ENCODE measurements at places on chromosomes 16 and 17. TPM values are rescaled to one million over a fixed set of nuclear protein-coding genes. Genes with fewer than 3 reads are reported as not detected.

GRCh38 chr17:45408611-45409421 lies 23.9 kb downstream of the ARHGAP27 start:
- DNase-seq = no peak
- H3K4me3 ChIP-seq = no peak overlapping the region
- H3K27me3 ChIP-seq = no peaks in the 10 kb centered on the region
- no peak overlapping the region for H3K27ac ChIP-seq
- no peaks in the 10 kb centered on the region for H3K4me1 ChIP-seq

The CTRB2 gene
- not detected for total RNA-seq

The CCL5 gene
- total RNA-seq = 2.9 TPM

- no peak for DNase-seq
- no peak overlapping the region for H3K4me3 ChIP-seq
- H3K27me3 ChIP-seq = no peaks in the 10 kb centered on the region
- no peak overlapping the region for H3K27ac ChIP-seq
Observed at GRCh38 chr17:10268005-10268404, 69.6 kb upstream of the GAS7 start.

DNA sequence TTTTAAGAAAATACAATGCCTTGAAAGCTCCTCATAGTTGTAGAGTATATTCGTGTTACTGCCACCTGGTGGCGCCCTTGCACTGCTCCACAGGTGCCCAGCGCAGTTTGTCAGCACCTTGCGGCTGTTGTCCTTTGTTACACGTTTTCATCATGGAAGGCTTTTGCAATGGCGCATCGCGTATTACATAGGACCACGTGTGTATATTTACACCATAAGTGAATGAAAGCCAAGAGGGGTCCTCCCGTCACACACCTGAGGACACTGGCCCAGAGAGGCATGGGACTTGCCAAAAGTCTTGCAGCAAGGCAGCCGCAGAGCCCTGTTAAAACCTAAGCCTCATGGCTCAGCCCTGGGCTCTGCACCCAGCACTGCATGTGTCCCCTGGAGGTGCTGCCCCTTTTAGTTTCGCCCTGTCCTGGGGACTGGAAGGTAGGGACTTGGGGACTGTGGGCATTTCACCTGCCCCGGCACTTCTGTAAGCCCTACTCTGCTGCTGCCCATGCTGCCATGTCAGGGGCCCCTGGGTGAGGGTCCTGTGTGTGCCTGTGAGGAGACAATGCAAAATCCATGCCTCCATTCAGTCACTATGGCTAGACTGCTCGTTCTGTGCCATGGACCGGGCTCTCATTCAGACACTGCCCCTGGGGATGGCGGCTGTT lies 24.3 kb downstream of the POLR3E start:
- H3K4me1 ChIP-seq = no peaks in the 10 kb centered on the region
- H3K27me3 ChIP-seq = no peaks in the 10 kb centered on the region
- DNase-seq = no peak
- no peak overlapping the region for H3K27ac ChIP-seq

DNA sequence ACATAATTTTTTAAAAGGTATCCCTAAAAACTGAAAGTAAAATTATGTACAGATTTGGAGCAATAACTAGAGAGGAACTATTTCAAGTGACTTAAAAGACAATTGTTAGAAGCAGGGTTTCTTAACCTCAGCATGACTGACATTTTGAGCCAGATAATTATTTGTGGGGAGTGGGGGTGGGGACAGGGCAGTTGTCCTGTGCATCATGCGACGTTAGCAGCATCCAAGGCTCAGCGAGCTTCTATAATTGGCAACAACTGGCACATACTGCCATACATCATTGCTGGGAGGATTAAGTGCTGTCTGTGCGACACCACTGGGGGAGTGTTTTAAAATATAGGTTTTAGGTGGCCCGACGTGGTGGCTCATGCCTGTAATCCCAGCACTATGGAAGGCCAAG lies 27.1 kb downstream of the GABARAPL2 start:
- H3K27me3 ChIP-seq = no peaks in the 10 kb centered on the region
- H3K4me3 ChIP-seq = no peak overlapping the region
- H3K4me1 ChIP-seq = no peaks in the 10 kb centered on the region
- no peak overlapping the region for H3K27ac ChIP-seq
- DNase-seq = no peak
- no peaks in the 10 kb centered on the region for H3K36me3 ChIP-seq

- no peaks in the 10 kb centered on the region for H3K36me3 ChIP-seq
- H3K4me1 ChIP-seq = peaks cover 20% of the 10 kb centered on the region
- H3K27me3 ChIP-seq = no peaks in the 10 kb centered on the region
Observed at GRCh38 chr17:38605841-38606645, at the start of gene SRCIN1. TSS of gene SRCIN1 (minus strand) at chr17:38605952. CDS start at chr17:38605705, 247 bp downstream.

- no peaks in the 10 kb centered on the region for H3K27me3 ChIP-seq
- H3K4me1 ChIP-seq = no peaks in the 10 kb centered on the region
- H3K4me3 ChIP-seq = no peak overlapping the region
- no peak for DNase-seq
- H3K36me3 ChIP-seq = no peaks in the 10 kb centered on the region
- no peak overlapping the region for H3K27ac ChIP-seq
Observed at GRCh38 chr17:69069226-69069750, 8.6 kb upstream of the ABCA9 start.

The CNGB1 gene
- total RNA-seq = not detected

GRCh38 chr16:14497245-14498082 lies 132.6 kb downstream of the PARN start:
- no peak overlapping the region for H3K27ac ChIP-seq
- no peak overlapping the region for H3K4me3 ChIP-seq
- peaks cover 22% of the 10 kb centered on the region for H3K4me1 ChIP-seq
- H3K36me3 ChIP-seq = no peaks in the 10 kb centered on the region
- no peaks in the 10 kb centered on the region for H3K27me3 ChIP-seq

- no peaks in the 10 kb centered on the region for H3K36me3 ChIP-seq
- H3K4me1 ChIP-seq = no peaks in the 10 kb centered on the region
- H3K27me3 ChIP-seq = no peaks in the 10 kb centered on the region
- no peak overlapping the region for H3K27ac ChIP-seq
- DNase-seq = no peak
Observed at GRCh38 chr16:30458561-30459394, 13.1 kb upstream of the SEPHS2 start.

The MYH2 gene
- 0.21 TPM for total RNA-seq

DNA sequence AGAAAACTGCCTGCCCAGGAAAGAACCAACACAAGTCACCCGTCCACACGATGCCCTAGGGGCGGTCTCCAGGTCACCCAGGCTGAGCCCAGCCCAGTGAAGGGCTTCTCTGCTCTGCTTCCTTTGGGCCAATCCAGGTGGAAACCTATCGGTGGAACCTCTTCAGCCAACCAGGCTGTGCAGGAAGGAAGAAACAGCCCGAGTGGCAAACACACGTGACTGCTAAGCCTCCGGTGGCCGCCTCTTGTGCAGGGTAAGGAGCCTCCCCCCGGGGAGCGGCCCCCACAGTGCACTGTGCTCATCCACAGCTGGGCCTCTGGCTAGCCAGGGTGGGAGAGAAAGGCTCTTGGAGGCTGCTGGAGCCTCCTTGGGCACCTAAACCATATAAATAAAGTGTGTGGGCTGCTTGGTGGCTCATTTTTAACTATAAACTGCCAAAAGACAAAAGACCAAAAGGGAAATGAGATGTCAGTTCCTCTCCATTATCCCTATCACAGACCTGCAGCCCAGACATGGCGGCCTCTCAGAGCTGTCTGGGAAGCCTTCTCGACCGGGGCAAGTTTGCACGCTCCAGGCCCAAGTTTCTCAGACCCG lies 2.4 kb downstream of the RTN4RL1 start:
- no peak overlapping the region for H3K27ac ChIP-seq
- H3K4me3 ChIP-seq = no peak overlapping the region
- no peaks in the 10 kb centered on the region for H3K4me1 ChIP-seq
- no peaks in the 10 kb centered on the region for H3K36me3 ChIP-seq
- no peak for DNase-seq

The PMM2 gene
- 18.6 TPM for total RNA-seq

All from right lobe of liver (tissue), 6 donors.